ENCODE measurements at places on chromosomes 3 and 15.

- H3K4me3 ChIP-seq: no peak overlapping the region
- no peaks in the 10 kb centered on the region for H3K36me3 ChIP-seq
Measured at GRCh38 chr3:14725564-14726440, 50.9 kb downstream of the C3orf20 start.

GRCh38 chr15:58545307-58546065 is 113.7 kb downstream of the LIPC start:
- no peak overlapping the region for H3K4me3 ChIP-seq
- no peaks in the 10 kb centered on the region for H3K36me3 ChIP-seq
- no peaks in the 10 kb centered on the region for H3K27me3 ChIP-seq
- DNase-seq: no peak

GRCh38 chr3:26343647-26344046 is 278.9 kb upstream of the LRRC3B start:
- no peaks in the 10 kb centered on the region for H3K4me1 ChIP-seq
- no peak for DNase-seq
- H3K4me3 ChIP-seq: no peak overlapping the region

DNA sequence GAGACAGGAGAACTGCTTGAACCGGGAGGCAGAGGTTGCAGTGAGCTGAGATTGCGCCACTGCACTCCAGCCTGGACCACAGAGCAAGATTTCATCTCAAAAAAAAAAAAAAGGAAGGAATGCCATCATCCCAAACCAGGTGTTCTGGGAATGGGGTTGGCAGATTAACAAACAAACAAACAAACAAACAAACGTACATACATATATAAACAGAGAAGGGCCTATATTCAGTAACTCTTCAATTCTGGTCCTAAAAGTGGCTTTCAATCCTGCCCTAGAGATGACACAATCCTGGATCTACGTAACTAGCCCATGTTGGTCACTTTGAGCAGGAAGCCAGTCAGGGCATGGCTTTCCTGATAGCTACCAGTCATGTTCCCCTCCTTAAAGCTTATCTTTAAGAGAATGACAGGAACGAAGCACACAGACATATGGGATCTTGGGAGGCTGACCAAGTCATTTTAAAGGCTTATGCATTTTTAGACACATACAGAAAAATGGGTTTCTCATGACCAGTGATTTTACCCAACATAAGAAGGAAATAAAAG is 29.9 kb upstream of the RAB11A start:
- H3K4me1 ChIP-seq: no peaks in the 10 kb centered on the region
- H3K27me3 ChIP-seq: no peaks in the 10 kb centered on the region
- no peak for DNase-seq

DNA sequence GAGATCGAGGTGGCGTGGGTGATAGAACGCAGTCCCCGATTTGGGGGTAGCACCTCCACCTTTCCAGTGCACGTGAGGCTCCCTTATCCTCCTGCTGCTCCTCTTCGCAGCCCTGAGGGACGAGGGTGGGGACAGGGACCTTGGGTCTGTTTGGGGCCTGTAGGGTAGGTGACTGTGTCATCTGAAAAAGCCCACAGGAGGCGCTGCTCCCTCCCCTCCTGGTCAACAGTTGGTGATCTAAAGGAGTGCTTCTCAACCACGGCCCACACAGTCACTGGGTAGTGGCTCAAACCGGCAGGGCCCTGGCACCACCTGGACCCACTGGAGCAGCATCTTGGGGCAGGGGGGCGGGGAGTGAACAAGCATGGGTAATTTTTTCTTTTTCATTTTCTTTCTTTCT is 7.1 kb downstream of the LRRK1 start:
- no peaks in the 10 kb centered on the region for H3K4me1 ChIP-seq
- H3K36me3 ChIP-seq: no peaks in the 10 kb centered on the region
- no peak overlapping the region for H3K4me3 ChIP-seq
- H3K27me3 ChIP-seq: no peaks in the 10 kb centered on the region
- no peak overlapping the region for H3K27ac ChIP-seq
- DNase-seq: no peak

DNA sequence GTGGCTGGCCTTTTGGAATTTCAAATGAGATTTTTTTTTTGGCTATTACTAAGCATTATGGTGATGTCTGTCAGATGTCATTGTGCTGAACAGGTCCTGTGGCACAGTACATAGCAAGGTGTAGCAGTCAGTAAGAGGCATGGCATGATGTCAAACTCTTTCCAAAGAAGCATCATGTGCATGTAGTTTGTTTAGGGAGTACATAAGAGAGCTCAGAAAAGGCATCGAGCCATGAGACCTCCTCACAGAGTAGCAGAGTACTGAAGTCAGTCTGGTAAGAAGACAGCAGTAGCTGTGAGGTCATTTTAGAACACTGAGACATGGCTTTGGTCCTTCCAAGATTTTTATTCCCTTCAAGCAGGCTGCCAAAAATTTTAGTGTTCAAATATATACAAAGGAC is 134.9 kb upstream of the SPRED1 start:
- no peak overlapping the region for H3K27ac ChIP-seq
- no peaks in the 10 kb centered on the region for H3K36me3 ChIP-seq
- no peaks in the 10 kb centered on the region for H3K4me1 ChIP-seq
- no peak for DNase-seq
- H3K27me3 ChIP-seq: no peaks in the 10 kb centered on the region

DNA sequence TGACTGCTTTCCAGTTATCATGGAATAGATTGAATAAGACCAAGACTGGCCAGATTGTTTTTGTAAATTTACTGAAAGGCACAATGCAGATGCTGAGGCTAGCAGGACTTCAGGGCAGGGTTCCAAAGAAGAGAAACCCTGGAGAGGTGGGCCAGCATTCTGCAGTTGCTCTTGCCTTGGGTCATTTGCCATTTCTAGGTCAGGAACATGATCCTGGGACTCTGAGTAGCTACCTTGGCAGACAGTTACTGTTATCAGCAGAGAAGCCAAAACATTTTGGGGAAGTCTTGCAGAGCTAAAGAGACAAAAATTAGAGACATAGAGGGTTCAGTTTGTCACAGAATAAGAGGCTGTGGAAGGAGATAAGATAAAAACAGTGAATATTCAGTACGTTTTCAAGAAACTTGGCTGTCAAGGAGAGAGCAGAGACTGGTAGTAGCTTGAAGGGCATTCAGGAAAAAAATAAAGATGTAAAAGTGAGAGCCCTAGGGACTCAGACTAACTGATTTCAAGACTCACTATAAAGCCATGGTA is 46.8 kb upstream of the MYRIP start:
- no peaks in the 10 kb centered on the region for H3K27me3 ChIP-seq
- no peaks in the 10 kb centered on the region for H3K4me1 ChIP-seq
- H3K27ac ChIP-seq: no peak overlapping the region
- H3K4me3 ChIP-seq: no peak overlapping the region
- DNase-seq: no peak
- H3K36me3 ChIP-seq: no peaks in the 10 kb centered on the region

DNA sequence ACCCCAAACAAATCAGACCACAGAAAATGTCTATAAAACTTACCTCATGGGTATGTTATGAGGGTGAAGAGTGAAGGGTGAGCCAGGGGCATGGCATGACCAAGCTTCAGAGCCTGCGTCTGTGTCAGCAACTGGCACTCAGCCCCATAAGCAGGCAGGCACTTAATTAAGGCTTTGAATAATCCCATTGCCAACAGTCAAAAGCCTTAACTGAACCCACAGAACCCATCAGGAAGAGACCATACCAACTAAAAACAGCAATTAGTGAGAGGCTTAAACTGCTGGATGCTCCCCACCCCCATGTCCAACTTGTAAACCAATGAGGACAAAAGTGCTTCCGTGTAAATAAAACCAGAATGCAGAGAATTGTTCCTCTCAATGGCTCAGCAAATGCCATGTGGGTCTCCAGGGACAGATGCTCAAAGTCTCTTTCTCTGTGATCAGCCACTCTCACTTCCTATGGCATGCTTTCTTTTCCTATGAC is 126.0 kb downstream of the MYLK start:
- no peak for DNase-seq
- H3K27ac ChIP-seq: no peak overlapping the region
- H3K27me3 ChIP-seq: no peaks in the 10 kb centered on the region

DNA sequence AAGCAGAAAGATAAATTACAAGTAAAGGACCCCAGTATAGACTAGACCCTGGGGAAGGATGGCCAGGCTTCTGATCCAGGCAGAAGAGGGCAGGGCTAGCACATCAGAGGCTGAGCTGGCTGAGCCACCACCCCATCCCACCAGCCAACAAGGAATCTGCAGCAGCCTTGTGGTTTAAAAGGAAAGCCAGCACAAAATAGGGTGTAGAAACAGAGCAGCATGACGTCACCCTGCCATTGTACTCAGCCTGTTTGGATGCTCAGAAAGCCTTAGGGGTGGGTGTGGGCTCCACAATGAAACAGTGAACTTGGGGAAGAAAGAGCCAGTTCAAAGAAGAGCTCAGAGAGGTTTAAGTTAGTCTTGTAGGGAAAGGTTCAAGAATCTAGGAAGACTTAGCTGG is 28.2 kb downstream of the DUOX1 start:
- H3K4me3 ChIP-seq: no peak overlapping the region
- DNase-seq: no peak
- H3K4me1 ChIP-seq: no peaks in the 10 kb centered on the region
- H3K36me3 ChIP-seq: no peaks in the 10 kb centered on the region

- no peak for DNase-seq
- H3K36me3 ChIP-seq: no peaks in the 10 kb centered on the region
- H3K27me3 ChIP-seq: no peaks in the 10 kb centered on the region
- H3K4me1 ChIP-seq: peaks cover 2% of the 10 kb centered on the region
Measured at GRCh38 chr3:126684218-126684751, 19.8 kb upstream of the CHCHD6 start.

- H3K4me3 ChIP-seq: no peak overlapping the region
- H3K27ac ChIP-seq: no peak overlapping the region
- H3K4me1 ChIP-seq: peaks cover 7% of the 10 kb centered on the region
Measured at GRCh38 chr3:149654188-149654601, 3.6 kb downstream of the WWTR1 start.

DNA sequence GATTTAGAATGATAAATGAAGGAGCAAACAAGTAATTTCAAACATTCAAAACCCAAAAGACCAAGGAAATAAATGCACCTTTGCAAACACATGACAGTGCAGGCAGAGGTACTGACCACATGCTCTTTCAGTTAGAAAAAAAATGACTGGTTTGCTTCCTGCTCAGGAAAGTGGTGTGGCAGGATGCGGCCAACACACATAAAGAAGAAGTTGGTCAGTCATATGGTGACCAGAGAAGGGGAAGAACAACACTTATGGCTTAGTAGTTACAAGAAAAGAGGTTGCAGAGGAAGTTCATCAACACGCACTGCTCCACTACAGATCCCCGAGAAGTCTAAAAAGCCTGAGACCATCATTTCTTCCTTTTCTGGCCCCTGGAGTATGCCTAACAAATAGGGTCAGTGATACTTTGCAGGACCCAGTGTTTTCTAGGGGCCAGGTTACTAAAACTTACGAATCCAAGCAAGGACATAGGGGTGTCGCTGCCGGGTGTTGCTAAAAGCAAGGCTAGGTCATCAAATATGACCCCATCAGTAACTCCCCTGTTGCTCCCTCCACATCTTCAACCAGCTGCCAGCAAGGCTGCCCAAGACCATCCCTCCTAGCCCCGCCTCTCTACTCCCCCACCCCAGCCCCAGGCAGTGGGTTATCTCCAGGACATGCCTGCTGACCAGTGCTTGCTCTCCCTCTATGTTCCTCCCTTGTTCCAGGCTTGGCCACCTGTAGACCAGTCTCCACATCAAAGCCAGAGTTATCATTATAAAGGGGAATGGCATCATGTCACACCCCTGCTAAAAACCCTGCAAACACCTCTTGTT is 11.2 kb downstream of the ATP8B4 start:
- no peaks in the 10 kb centered on the region for H3K36me3 ChIP-seq
- H3K27me3 ChIP-seq: no peaks in the 10 kb centered on the region
- no peak for DNase-seq
- H3K4me3 ChIP-seq: no peak overlapping the region

- H3K27me3 ChIP-seq: no peaks in the 10 kb centered on the region
- no peak overlapping the region for H3K27ac ChIP-seq
- no peak overlapping the region for H3K4me3 ChIP-seq
- no peak for DNase-seq
- no peaks in the 10 kb centered on the region for H3K4me1 ChIP-seq
Measured at GRCh38 chr3:166291186-166291955, 454.1 kb upstream of the BCHE start.

GRCh38 chr3:172259111-172259541 is 189.1 kb downstream of the GHSR start:
- no peak for DNase-seq
- no peaks in the 10 kb centered on the region for H3K27me3 ChIP-seq
- no peak overlapping the region for H3K27ac ChIP-seq
- no peaks in the 10 kb centered on the region for H3K36me3 ChIP-seq
- no peaks in the 10 kb centered on the region for H3K4me1 ChIP-seq
- no peak overlapping the region for H3K4me3 ChIP-seq

- no peak overlapping the region for H3K27ac ChIP-seq
- H3K36me3 ChIP-seq: no peaks in the 10 kb centered on the region
- no peak overlapping the region for H3K4me3 ChIP-seq
- no peaks in the 10 kb centered on the region for H3K27me3 ChIP-seq
Measured at GRCh38 chr15:73244333-73244732, 124.4 kb downstream of the HCN4 start.

DNA sequence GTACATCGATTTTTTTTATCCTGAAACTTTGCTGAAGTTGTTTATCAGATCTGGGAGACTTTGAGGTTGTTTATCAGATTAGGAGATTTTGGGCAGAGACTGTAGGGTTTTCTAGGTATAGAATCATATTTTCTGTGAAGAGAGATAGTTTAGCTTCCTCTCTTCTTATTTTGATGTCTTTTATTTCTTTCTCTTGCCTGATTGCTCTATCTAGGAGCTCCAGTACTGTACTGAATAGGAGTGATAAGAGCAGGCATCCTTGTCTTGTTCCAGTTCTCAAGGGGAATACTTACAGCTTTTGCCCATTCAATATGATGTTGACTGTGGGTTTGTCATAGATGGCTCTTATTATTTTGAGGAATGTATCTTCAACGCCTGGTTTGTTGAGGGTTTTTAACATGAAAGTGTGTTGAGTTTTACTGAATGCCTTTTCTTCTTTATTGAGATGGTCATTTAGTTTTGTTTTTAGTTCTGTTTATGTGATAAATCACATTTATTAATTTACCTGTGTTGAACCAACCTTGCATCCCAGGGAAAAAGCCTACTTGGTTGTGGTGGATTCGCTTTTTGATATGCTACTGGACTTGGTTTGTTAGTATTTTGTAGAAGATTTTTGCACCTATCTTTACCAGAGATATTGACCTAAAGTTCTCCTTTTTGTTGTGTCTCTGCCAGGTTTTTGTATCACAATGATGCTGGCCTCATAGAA is 14.9 kb upstream of the DNAAF4 start:
- H3K36me3 ChIP-seq: no peaks in the 10 kb centered on the region
- no peak for DNase-seq
- no peak overlapping the region for H3K27ac ChIP-seq
- no peaks in the 10 kb centered on the region for H3K4me1 ChIP-seq
- H3K4me3 ChIP-seq: no peak overlapping the region

DNA sequence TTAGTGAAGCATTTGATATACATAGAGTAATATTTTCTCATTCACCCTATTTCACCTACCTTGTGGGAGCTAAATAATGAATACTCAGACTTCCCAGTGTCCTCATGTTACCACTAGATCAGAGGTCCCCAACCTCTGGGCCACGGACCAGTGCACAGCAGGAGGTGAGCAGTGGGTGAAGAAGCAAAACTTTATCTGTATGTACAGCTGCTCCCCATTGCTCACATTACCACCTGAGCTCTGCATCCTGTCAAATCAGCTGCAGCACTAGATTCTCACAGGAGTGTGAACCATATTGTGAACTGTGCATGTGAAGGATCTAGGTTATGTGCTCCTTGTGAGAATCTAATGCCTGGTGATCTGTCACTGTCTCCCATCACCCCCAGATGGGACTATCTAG is 79.4 kb downstream of the RETNLB start:
- DNase-seq: no peak
- H3K4me3 ChIP-seq: no peak overlapping the region
- no peaks in the 10 kb centered on the region for H3K4me1 ChIP-seq
- H3K36me3 ChIP-seq: no peaks in the 10 kb centered on the region
- no peak overlapping the region for H3K27ac ChIP-seq
